ENCODE measurements at places on chromosomes 2 and 18.

DNA sequence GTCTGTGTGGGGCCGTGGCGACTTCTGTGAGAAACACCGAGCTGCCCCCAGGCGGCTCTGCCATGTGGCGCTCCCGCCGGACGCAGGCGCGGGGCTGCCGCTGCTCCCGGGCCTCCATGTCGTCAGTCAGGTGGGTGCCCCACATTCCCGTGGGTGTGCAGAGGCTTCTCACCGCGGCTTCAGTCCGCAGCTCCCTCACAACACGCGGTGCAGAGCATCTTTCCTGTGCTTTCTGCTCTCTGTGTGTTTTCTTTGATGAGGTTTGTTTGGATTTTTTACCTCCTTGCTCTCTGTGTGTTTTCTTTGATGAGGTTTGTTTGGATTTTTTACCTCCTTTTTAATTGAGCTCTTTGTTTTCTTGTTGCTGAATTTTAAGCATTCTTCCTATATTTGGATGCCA, 13.0 kb downstream of the AQP12A start:
- no peaks in the 10 kb centered on the region for H3K36me3 ChIP-seq
- DNase-seq: no peak
- no peak overlapping the region for H3K4me3 ChIP-seq

- H3K4me3 ChIP-seq: no peak overlapping the region
- H3K27ac ChIP-seq: no peak overlapping the region
- peaks cover 35% of the 10 kb centered on the region for H3K36me3 ChIP-seq
Observed at GRCh38 chr2:111161971-111162370, 41.3 kb downstream of the BCL2L11 start.

GRCh38 chr18:3478262-3478978, 28.4 kb downstream of the TGIF1 start:
- H3K4me1 ChIP-seq: no peaks in the 10 kb centered on the region
- no peaks in the 10 kb centered on the region for H3K36me3 ChIP-seq
- no peak overlapping the region for H3K27ac ChIP-seq
- H3K4me3 ChIP-seq: no peak overlapping the region
- no peaks in the 10 kb centered on the region for H3K27me3 ChIP-seq

GRCh38 chr2:120511536-120511935, 165.6 kb downstream of the INHBB start:
- H3K36me3 ChIP-seq: no peaks in the 10 kb centered on the region
- no peak overlapping the region for H3K4me3 ChIP-seq

GRCh38 chr2:70482401-70482800, 71.2 kb downstream of the TGFA start:
- no peaks in the 10 kb centered on the region for H3K36me3 ChIP-seq
- no peaks in the 10 kb centered on the region for H3K4me1 ChIP-seq
- H3K27me3 ChIP-seq: no peaks in the 10 kb centered on the region
- DNase-seq: no peak
- no peak overlapping the region for H3K4me3 ChIP-seq
- no peak overlapping the region for H3K27ac ChIP-seq

DNA sequence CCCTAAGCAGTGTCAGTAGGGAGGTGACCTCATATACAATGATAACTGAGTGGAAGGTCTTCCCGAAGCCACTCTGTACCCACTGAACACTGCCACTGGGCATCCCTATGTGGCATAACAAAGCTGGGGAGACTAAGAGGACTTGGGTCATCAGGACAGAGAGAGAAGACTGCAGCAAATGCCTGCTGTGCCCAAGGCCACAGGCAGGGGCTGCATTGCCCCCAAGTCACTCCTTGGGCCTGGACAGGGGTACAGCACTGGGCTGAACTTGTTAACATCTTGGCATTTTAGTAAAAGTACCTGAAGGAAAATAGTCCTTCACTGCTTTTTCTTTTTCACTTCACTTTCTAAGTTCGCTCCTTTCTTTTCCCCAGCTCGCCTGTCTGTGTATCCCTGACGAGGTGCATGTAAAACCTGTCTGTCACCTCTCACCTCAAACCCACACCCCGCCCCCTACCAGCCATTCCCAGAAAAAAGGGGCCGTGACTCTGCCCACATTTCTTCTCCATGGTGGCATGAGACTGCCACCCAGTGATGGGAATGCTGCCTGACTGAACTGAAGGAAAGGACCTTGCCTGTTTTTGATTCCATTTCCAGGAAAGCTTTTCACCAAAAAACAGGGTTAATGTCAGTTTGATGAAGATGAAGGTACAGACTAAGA, 62.9 kb downstream of the MTHFD2 start:
- DNase-seq: no peak
- H3K27ac ChIP-seq: no peak overlapping the region
- H3K4me3 ChIP-seq: no peak overlapping the region
- H3K27me3 ChIP-seq: no peaks in the 10 kb centered on the region
- no peaks in the 10 kb centered on the region for H3K36me3 ChIP-seq

DNA sequence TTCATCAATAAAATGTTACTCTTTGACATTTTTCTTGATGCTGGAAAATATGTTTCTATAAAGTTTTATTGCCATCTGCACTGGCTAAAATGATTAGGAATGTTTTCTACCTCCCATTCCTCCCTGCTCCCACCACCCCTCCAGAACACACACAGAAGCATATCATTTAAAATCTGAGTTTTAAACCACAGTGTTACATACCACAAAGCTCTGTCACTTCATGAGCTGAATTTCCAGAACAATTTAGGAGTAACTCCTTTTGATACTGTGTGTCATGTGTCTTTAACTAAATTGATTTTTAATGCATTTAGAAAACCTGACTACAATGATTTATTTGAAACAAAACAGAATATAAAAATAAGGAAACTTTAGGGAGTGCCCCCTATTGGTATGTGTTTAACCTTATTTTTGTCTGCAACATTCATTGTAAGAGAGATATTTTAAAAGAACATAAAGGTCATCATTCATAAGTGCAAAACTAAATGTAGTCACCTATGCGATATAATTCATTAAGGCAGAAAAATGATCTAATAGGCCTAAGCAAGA, 52.0 kb downstream of the FEZ2 start:
- H3K4me1 ChIP-seq: no peaks in the 10 kb centered on the region
- H3K36me3 ChIP-seq: peaks cover 98% of the 10 kb centered on the region
- no peaks in the 10 kb centered on the region for H3K27me3 ChIP-seq
- H3K4me3 ChIP-seq: no peak overlapping the region
- DNase-seq: no peak
- no peak overlapping the region for H3K27ac ChIP-seq

DNA sequence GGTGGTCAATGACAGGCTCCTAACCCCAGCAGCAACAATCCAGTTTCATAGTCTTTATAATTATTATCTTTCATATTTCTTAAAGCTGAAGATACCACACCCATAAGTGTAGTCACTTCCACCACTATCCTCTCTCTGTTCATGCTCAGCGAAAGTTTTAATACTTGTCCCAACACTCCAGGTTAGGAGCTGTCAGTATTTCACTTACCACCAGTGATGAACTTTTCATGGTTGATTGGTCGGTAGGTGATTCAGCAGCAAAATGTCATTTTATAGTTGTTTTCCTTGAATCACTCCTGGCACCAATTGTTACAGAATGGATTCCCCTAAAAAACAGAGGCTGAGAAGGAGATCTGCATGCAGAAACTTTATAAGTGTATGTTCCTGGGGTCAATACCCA, 324.9 kb downstream of the CCDC85A start:
- no peaks in the 10 kb centered on the region for H3K36me3 ChIP-seq
- no peaks in the 10 kb centered on the region for H3K27me3 ChIP-seq

DNA sequence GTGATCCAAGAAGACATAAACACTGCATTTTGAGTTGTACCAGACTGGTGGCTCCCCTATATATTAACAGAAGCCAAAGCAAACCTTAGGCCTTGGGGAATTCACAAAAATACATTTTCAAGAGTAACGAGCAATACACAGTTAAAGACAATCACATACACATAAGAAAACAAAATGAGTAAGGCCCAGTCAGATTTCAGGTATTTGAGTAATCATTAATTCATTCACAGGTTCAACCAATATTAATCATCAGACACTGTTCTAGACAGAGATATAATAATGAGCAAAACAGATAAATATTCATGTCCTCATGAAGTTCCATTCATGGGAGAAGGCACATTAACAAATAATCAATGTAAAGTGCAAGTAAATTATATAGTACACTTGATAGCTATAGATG, 9.6 kb downstream of the STPG4 start:
- no peak overlapping the region for H3K27ac ChIP-seq
- no peak for DNase-seq
- no peaks in the 10 kb centered on the region for H3K4me1 ChIP-seq
- H3K4me3 ChIP-seq: no peak overlapping the region

DNA sequence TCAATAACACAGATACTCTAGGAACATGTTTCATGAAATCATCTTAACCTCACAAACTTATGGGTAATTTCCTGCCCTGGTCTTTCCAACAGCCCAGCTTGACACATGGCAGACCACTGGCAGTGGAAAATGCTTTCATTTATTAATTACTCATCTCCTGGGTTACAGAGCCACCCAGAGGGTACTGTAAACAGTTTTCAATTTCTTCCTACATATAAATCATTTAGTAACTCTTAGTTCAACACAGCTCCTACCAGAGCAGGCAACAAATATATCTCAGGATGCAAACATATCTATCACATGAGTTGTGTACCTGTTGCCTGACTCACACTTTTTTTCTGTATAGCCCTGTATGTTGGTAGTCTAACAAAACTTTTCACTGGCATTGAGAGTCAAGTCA, 99.2 kb upstream of the VRK2 start:
- no peaks in the 10 kb centered on the region for H3K4me1 ChIP-seq
- no peaks in the 10 kb centered on the region for H3K36me3 ChIP-seq
- no peak overlapping the region for H3K27ac ChIP-seq
- no peaks in the 10 kb centered on the region for H3K27me3 ChIP-seq
- DNase-seq: no peak

DNA sequence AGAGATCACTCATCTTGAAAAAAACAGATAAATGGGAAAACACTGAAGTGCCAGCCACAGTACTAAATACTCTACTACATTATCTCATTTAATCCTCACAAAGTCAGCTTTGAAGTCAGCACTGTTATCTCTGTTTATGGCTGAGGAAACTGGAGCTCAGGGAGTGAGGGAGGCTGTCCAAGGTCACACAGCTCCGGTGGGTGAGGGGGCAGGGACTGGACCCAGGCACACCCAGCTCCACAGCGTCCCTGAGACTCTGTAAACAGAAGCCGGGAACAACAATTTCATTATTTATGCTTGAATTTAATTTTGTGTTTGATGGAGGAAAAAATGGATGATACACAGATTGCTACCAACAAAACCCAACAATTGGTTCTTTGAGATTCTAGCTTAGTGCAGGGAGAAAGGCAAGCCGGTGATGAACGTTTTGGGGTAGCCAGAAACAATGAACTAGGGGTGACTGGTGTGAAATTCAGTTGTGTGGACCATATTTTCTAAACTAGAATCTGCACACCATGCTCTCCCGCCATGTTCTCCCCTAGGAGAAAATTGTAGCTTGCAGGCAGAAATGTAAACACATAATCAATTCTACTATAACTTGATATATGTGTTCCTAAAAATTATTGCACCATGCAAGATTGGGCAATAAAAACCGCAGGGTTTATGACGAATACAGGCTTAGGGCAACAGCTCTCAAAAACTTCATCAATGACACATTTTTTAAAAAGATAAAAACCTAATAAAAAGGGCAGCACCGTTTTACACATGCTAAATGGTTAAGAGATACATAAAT, at the start of gene GREB1:
GREB1 (plus strand) TSS at position 768 of the 793 bp plus-strand sequence. CDS start 22,570 bp downstream, outside the sequence.
- H3K36me3 ChIP-seq: no peaks in the 10 kb centered on the region
- no peak for DNase-seq
- H3K27me3 ChIP-seq: peaks cover 17% of the 10 kb centered on the region
- no peak within 1 kb of the TSS for H3K27ac ChIP-seq
- no peaks in the 10 kb centered on the region for H3K4me1 ChIP-seq

DNA sequence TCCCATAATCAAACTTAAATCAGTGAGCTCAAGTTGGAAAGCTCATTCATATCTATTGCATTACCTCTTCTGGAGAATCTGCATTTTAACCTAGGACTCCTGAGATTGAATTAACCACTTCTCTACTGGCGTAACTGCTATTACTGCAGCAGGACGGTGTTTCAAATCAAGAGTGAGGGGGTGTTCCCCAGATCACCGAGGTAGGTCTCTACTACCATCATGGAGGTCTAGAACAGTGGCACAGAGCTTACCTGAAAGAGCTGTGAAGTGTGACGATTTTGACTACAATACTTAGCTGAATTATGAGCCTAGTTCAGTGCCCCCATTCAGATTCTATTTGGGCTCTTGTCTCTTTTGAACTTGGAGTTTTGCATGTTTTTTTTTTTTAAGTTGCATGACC, 119.5 kb downstream of the POLE4 start:
- H3K4me3 ChIP-seq: no peak overlapping the region
- no peak overlapping the region for H3K27ac ChIP-seq
- no peaks in the 10 kb centered on the region for H3K4me1 ChIP-seq

- no peak overlapping the region for H3K27ac ChIP-seq
- H3K4me3 ChIP-seq: no peak overlapping the region
- H3K27me3 ChIP-seq: no peaks in the 10 kb centered on the region
- no peak for DNase-seq
- peaks cover 3% of the 10 kb centered on the region for H3K4me1 ChIP-seq
Observed at GRCh38 chr2:183666031-183666430, 541.8 kb downstream of the NUP35 start.

- H3K27ac ChIP-seq: no peak overlapping the region
- no peaks in the 10 kb centered on the region for H3K36me3 ChIP-seq
- H3K27me3 ChIP-seq: no peaks in the 10 kb centered on the region
- H3K4me1 ChIP-seq: no peaks in the 10 kb centered on the region
- H3K4me3 ChIP-seq: no peak overlapping the region
Observed at GRCh38 chr2:222776792-222777191, 84.0 kb upstream of the ACSL3 start.

DNA sequence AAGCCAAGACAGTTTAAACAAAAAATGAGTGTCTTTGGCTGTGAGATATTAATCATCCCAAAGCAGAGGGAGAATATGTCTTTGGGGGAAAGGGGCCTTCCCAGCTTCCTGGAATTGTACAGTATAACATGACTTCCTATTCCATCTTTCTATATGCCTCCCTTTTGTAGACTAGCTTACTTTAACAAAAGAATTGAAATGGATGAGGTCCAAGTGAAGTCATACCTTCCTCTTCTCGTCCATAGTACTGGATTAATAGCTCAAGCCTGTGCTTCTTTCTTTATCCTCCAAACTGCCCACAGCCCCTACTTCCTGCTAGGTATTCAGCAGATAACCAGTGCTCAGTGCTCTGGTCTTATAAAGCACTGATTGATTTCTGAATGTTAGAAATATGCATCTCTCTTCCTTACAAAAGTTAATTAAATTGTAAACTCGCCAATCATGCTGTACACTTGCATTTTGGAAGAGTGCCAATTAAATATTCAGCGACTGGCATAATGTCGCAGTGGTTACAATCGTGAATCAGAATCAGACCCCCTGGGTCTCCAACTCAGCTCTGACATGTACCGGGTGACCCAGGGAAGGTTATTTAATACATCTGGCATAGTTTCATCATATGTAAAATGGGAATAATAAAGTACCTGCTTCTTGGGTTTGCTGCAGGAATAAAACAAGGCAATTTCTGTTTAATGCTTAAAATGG, 325.1 kb downstream of the RND3 start:
- H3K27ac ChIP-seq: no peak overlapping the region
- H3K4me1 ChIP-seq: no peaks in the 10 kb centered on the region
- no peak for DNase-seq

- H3K27me3 ChIP-seq: no peaks in the 10 kb centered on the region
- no peak overlapping the region for H3K27ac ChIP-seq
- no peak for DNase-seq
- H3K4me3 ChIP-seq: no peak overlapping the region
Observed at GRCh38 chr2:32095671-32096070, 32.3 kb downstream of the SPAST start.

GRCh38 chr2:29586919-29587318, 334.5 kb downstream of the ALK start:
- H3K4me3 ChIP-seq: no peak overlapping the region
- H3K27ac ChIP-seq: no peak overlapping the region
- H3K36me3 ChIP-seq: no peaks in the 10 kb centered on the region
- no peak for DNase-seq
- H3K27me3 ChIP-seq: no peaks in the 10 kb centered on the region
- no peaks in the 10 kb centered on the region for H3K4me1 ChIP-seq
